Left renal pelvis (tissue), 4 donors: ENCODE measurements at places on chromosomes 7 and 10. TPM values are rescaled to one million over a fixed set of nuclear protein-coding genes. Genes with fewer than 3 reads are reported as not detected.

CPEB3 gene
- polyA plus RNA-seq = 3.5 TPM

TMEM213 gene
- 43.3 TPM for polyA plus RNA-seq

EBF3 gene
- polyA plus RNA-seq = 3.9 TPM

MAGI2 gene
- polyA plus RNA-seq = 31.3 TPM

OPN1SW gene
- polyA plus RNA-seq = 1.8 TPM

SCART1 gene
- polyA plus RNA-seq = 0.86 TPM

RRP12 gene
- 19.0 TPM for polyA plus RNA-seq

SLC39A12 gene
- not detected for polyA plus RNA-seq

SEMA3D gene
- polyA plus RNA-seq = 34.4 TPM

GCK gene
- 3.8 TPM for polyA plus RNA-seq

AKR1C8 gene
- 0.20 TPM for polyA plus RNA-seq

CPN1 gene
- 2.5 TPM for polyA plus RNA-seq

CYP2C19 gene
- polyA plus RNA-seq = not detected

TMEM184A gene
- polyA plus RNA-seq = 10.7 TPM

SFTPD gene
- polyA plus RNA-seq = 1.1 TPM

SLC18A2 gene
- 1.2 TPM for polyA plus RNA-seq

AS3MT gene
- 18.8 TPM for polyA plus RNA-seq

FEZF1 gene
- not detected for polyA plus RNA-seq

MMD2 gene
- polyA plus RNA-seq = 0.18 TPM

TEX36 gene
- not detected for polyA plus RNA-seq

SPDYE2B gene
- 0.31 TPM for polyA plus RNA-seq

ADAM12 gene
- polyA plus RNA-seq = 25.6 TPM

LEP gene
- 0.16 TPM for polyA plus RNA-seq

OPTN gene
- 36.7 TPM for polyA plus RNA-seq

TFR2 gene
- polyA plus RNA-seq = 3.5 TPM

AMZ1 gene
- polyA plus RNA-seq = 0.31 TPM
